Stimulated activated CD4-positive, alpha-beta T cell treated with anti-CD3 and anti-CD28 coated beads, Interleukin-1b, Interleukin-23, amount 100 ng/mL, for 24 hours (primary cell): ENCODE measurements at places on chromosomes 3 and 15.

DNA sequence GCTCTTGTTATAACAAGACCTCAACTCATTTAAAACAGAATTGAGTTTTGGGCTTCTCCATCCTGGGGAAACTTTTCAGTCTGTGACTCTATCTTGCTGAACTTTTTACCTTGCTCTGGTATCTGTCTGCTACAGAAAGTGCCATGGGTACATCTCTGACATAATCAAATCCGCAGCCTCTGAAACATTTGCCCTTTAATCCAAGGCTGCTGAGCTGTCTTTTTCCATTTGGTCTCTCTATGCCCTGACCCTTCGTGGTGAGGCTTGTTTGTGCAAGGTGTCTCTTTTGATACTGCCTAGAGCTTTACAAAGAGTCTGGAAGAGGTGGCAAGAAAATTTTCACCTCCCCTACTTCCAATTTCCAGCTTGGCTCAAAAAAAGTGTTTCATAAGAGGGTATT lies 11.3 kb downstream of the TMEM108 start:
- DNase-seq, result no peak

DNA sequence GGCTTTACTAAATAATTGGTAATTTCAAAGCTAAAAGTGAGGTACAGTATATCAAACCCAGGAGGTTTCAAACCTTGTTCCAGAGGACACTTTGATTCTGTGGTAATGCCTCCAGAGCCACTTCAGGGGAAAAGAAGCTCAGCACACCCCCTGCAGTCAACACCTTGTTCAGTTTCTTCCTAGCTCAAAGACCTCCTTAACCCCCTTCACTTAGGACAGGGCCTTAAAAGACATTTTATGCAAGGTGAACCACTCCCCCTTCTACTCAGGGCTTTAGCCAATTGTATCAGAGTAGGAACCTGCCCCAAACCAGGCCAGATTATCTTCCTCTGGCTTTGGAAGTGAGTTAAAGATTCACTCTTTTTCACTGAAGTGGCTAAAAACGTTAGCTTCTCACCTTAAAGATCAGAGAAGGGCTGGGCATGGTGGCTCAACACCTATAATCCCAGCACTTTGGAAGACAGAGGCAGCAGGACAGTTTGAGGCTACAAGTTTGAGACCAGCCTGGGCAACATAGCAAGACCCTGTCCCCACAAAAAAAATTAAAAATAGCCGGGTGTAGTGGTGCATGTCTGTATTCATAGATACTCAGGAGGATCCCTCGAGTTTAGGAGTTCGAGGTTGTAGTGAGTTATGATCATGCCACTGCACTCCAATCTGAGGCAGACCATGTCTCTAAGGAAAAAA lies 3.4 kb downstream of the DENND6A start:
- no peak for DNase-seq

DNA sequence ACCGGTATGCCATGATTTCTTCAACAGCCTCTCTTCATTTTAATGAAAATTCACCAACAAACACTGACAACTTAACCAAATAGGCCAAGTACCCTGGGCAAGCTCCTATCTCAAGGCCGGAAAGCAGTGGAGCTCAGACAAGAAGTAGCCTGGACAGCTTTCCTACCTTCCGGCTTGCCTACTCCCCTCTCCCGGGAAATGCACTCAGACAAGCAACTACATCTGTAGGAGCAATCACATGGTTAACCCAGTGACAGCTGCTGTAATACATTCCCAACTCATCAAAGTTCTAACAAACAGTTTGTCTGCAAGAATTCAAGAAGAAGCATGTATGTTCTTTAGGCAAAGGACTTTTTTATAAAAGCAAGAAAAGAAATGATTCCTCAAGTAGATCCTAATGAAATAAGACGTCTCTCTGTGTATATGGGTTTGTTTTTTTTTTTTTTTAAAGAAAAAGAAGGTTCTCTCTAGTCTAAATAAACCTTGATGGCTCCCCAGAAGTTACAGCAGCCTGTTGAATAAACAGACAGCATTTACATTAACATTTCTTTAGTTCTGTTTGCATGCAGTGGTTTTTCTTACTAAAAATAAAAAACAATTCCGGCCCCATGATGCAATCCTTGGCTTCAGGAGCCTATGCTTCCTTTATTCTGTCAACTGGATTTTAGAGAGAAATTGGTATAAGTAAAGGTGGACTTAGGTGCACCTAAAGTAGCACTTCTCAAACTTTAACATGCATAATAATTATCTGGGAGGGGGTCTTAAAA lies 278.7 kb downstream of the NEK10 start:
- no peak for DNase-seq

GRCh38 chr3:127894481-127894880 lies 20.6 kb upstream of the KBTBD12 start:
- DNase-seq, result no peak

- no peak for DNase-seq
Observed at GRCh38 chr15:92617549-92618520, 37.7 kb downstream of the FAM174B start.

GRCh38 chr15:72482275-72482674 lies 8.1 kb downstream of the ARIH1 start:
- DNase-seq, result no peak

GRCh38 chr3:16378415-16378814 lies 113.4 kb downstream of the OXNAD1 start:
- no peak for DNase-seq

- no peak for DNase-seq
Observed at GRCh38 chr3:89217148-89217685, 109.8 kb downstream of the EPHA3 start.

DNA sequence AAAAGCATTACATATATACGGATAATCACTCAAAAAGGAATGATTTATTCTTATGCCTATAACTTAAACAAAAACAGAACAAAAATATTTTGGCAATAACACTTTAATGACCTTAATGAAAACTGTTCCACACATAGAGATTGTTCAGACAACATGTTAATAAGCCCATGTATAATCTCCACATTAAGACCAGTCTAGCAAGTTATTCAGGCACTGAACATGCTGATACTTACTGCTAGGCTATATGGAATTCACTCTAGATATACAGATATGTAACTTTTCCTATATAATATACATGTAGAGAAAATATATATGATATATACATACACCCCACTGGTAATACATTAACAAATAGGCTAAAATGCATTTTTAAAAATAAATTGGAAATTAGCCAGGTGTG lies 43.8 kb upstream of the USP50 start:
- no peak for DNase-seq

GRCh38 chr3:14398797-14399106 lies 3.7 kb upstream of the SLC6A6 start:
- no peak for DNase-seq

DNA sequence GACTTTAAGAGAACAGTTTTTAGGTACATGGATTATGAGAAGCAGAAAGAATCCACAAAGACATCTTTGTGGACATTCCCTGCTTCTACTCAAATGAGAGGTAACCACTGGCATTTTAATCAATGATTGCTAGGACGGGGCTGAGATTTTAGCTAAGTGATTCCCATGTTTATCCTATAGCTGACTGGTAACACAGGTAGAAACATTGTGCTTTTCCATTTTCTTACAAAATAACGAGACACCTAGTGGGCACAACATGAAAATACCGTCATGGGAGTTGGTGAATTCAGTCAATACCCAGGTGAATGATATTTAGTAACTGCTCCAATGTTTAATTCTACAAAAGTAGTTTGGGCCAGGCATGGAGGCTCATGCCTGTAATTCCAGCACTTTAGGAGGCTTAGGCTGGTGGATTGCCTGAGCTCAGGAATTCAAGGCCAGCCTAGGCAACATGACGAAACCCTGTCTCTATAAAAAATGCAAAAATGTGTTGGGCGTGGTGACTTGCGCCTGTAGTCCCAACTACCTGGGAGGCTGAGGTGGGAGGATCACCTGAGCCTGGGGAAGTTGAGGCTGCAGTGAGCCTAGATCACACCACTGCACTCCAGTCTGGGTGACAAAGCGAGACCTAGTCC lies 37.2 kb upstream of the DENND4A start:
- DNase-seq, result no peak

GRCh38 chr3:167851171-167851570 lies 115.7 kb downstream of the SERPINI1 start:
- DNase-seq, result no peak

- DNase-seq, result no peak
Observed at GRCh38 chr15:63364399-63365272, 17.0 kb downstream of the CA12 start.

DNA sequence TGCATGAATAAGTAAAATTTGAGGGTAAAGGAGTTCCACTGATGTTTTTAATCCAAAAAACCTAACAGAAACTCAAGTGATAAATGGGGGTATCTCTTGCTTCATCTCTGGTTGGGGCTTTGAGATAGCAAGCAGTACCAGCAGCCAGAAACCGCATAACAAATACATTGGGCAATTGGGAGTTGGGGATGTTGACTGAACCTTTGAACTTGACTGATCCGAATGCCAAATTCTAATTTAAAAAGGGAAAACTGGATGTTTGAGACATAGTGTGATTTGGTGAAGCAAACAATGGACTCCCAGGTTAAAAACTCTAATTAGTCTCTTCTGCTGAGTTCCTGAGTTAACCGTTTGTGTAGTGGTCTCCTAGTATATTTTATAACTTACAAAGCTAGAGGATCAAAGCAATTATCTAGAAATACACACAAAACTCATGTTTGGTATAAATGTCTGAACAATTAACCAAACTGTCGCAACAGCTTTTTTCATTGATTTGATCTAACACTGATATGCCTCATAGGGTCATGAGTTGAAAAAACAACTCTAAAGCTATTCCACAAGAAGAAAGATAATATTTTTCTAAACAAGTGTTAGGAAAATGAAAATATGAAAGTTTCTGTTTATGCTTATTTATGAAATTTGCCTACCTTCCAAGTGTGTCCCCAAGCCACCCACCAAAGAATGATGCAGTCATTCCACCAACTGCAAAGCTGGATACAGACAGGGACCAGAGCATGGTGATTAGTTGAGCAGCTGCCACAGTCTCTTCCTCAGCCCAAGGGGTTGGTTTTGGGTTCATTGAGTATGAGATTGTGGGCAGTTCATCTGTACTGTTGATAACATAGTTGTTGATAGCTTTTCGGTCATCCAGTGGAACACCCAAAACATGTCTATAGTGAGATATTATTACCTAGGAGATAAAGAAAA lies 12.4 kb downstream of the SLC2A2 start:
- DNase-seq, result no peak

- no peak for DNase-seq
Observed at GRCh38 chr3:134628884-134629283, 21.9 kb downstream of the KY start.

GRCh38 chr3:30539772-30540171 lies 66.6 kb upstream of the TGFBR2 start:
- DNase-seq, result no peak

- DNase-seq, result no peak
Observed at GRCh38 chr3:4950351-4950784, 28.9 kb upstream of the BHLHE40 start.

GRCh38 chr3:151841801-151842200 lies 27.9 kb downstream of the AADAC start:
- no peak for DNase-seq
